DMS 273 treated with DMSO at 0.1 percent for 48 hours (cell line): ENCODE measurements at places on chromosomes 16 and 17.

- DNase-seq: no peak
Measured at GRCh38 chr16:4109250-4109736, 6.9 kb downstream of the ADCY9 start.

- no peak for DNase-seq
Measured at GRCh38 chr16:396605-397004, 394 bp upstream of the NME4 start.

- no peak for DNase-seq
Measured at GRCh38 chr17:17391668-17392370, 85.0 kb upstream of the MED9 start.

- DNase-seq: no peak
Measured at GRCh38 chr16:54285414-54286089, 1.0 kb downstream of the IRX3 start.

DNA sequence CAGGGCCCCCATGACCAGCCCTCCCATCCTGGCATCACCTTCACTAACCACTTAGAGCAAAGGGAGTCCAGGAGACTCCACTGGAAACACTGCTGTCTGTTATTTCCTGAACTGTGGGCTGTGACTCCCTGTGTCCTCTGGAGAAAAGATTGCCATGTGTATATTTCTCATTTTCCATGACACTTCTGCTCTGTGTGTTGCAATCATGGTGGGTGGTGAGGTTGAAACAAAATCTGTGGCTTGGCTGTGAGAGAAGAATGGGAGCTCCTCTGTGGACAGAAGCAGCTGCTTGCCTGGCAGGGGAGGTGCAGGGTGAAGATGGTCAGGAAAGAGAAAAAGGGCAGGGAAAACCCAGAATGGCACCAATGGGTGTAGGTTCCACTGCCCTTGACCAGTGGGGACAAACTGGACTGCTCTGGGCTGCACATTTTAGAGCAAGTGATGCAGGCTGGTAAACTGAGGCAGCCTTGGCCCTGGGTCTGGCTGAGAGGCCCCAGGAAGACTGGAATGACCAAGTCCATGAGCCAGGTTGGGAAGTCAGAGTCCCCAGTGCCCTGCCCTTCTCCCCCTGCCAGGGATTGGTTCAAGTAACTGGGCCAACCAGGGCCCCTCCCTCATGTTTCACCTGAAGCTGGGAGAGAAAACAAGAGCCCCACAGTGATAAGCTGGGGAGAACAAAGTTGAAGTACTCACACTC is 314.3 kb downstream of the C16orf95 start:
- no peak for DNase-seq

- DNase-seq: no peak
Measured at GRCh38 chr16:85836706-85837582, 37.4 kb downstream of the COX4I1 start.

GRCh38 chr16:84242839-84243238 is 3.0 kb upstream of the KCNG4 start:
- DNase-seq: no peak

DNA sequence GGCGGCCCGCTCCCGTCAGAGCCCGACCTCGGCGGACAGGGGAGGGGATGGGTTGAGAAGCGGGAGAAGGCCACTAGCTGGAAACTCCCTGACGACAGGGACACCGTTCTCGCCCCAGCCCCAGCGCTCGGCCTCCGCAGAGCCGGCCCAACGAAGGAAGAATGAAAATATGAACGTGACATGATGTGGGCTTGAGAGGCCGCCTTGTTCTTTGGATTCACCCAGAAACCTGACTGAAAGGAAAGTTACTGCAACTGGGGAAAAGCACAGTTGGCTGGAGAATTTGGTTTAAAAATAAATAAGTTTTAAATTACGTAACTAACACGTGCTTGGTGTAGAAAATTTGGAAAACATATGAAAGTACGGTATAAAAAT is 21.1 kb downstream of the NPTX1 start:
- DNase-seq: no peak

DNA sequence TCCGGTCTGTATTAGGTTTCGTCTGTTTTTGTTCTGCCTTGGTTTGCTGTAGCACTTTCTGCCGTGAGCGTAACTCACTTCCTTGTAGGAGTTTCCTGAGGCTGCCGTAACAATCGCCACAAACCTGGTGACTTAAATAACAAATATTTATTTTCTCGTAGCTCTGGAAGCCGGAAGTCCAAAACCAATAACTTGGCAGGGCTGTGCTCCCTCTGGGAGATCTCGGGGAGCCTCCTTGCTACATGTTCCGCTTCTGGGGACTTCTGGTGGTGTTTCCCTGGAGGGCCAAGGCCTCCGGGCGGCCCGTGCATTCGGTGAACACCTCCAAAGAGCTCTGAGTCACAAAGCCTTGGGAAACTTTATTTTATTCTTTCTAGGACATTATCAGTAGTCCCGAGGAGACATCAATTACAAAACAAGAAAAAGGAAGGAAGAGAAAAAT is 6.8 kb upstream of the WDR45B start:
- no peak for DNase-seq

DNA sequence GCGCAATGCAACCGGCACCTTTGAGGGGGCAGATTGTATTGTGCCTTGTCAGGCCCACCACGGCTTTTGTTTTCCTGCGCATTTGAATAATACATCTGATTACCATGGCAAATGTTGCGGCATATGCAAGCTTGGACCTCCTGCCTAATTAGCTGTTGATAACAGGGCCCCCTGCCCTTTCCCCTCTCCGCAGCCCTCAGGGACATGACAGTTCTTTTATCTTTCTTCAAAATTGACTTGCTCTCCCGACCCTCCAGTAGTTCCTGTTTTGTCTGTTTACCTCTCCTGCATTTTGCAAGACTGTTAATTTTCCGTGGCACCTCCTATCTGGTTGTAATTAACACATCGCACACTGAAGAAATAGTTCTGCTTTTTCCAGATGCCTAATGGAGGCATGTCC is 86.8 kb downstream of the RBFOX1 start:
- no peak for DNase-seq

- no peak for DNase-seq
Measured at GRCh38 chr16:10737068-10737625, 6.5 kb upstream of the NUBP1 start.

DNA sequence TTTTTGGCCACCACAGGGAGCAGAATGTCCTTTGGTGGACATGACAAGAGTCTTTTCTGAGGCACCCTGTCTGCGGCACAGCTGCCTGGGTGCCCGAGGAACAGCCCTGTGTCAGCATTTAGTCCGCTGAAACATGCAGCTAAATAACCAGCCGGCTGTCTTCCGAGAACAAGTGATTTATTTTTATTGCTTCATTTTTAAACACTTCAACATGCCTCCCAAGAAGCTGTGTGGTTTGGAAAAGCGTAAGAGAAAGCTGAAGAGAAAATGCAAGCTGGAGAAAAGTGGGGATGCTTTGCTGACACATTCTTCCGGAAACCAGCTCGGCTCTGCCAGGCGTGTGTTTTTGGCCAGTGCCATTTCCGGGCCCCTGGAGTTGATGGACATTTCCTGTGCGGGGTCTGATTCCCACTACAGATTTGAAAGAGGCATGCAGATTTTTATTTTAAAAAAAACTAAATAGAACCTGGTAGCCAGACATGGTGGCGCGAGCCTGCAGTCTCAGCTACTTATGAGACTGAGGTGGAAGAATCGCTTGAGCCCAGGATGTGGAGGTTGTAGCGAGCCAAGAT is 94.7 kb downstream of the SEC14L1 start:
- no peak for DNase-seq

DNA sequence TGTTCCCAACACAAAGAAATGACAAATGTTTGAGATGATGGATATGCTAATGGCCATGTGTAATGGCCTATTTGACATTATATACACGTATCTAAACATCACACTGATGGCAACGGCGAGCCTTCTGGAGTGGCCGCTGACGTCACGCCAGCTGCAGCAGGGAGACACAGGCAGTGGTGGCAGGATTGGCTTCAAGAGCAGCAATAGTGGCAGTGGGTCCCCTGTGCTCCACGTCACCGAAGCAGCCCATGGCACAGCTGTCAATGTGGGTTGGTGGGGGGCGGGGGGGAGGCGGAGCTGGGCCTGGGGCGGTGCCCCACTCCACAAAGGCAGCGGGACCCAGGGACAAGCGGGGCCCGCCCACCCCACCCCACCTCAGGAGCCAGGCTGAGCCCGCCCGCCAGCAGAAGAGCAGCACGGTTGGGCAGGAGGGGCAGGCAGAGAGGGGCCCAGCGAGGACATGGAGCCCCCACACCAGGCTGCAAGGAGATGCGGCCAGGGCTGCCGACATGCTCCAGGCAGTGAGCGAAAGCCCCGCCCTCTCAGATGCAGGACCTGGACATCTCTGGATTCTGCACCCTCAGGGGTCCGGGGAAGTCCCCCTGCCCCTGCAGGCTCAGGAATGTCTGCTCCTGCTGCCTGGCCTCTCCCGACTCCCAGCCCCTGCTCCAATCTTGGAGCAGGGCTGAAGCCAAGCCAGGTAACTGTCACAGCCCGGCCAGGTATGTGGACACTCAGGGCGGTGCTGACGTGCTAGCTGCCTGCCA is 64.6 kb downstream of the USP32 start:
- DNase-seq: no peak

GRCh38 chr16:53504665-53505064 is 1.7 kb upstream of the AKTIP start:
- DNase-seq: no peak

DNA sequence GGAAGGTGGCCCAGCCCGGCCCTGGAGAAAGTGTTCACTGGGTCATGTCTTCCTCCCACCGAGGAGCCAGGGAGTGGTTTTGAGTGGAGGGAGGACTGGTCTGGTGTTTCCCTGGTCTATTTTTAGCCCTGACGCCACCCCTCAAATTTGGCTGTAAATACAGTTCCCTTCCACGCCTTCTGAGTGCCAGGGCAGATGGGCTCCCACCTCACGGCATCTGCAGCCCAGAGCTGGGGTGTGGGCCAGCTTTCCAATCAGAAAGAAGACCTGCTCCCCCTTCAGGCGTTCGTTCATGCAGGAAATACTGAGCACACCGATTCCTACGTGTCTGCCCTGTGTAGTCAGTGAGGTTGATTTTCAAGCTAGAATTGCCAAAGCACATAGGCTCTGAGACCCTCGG is 53.7 kb downstream of the SNX20 start:
- DNase-seq: peak; percentile 90

DNA sequence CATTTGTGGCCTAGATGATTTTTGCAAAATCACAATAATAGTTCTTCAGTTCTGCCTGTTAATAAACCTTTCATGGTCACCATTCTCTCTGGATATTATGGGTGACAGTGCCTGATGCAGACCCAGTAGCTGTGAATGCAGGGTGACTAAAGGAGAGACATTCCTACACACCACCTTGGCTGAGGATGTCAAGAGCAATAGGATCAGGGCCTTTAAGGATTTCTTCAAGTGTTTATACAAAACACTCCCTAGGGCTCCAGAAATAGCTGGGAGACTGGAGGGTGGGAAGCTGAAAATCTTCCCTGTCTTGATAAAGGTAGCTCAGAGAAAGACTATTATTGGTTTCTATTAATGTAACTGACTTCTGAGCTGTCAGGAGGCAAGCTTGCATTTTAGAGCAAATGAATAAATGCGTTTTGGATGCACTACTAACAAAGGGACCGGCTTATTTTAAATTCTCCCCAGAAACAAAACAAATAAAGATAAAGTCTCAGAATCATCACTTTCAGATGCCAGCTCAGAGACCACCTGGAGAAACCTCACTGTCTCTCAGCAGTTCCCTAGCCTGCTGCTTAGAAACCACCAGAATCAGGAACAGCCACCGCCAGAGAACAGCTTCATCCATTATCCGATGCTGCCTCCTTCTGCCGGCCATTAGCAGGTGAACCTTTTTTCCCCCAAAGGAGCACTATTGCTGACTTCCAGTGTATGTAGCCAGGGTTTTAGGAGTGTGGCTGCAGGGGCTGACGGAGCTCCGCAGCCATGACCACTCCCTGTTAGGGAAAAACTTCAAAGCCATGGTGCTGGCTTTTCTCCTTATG is 171.4 kb upstream of the DYNLRB2 start:
- no peak for DNase-seq

GRCh38 chr17:51764387-51764971 is 394.0 kb downstream of the CA10 start:
- peak; percentile 42 for DNase-seq

GRCh38 chr16:48603647-48604376 is 6.2 kb downstream of the N4BP1 start:
- no peak for DNase-seq

GRCh38 chr16:78091419-78091818 is 8.0 kb upstream of the WWOX start:
- no peak for DNase-seq

GRCh38 chr17:39632153-39632941 is 4.6 kb upstream of the STARD3 start:
- DNase-seq: no peak

GRCh38 chr16:4936181-4936990 is 562 bp downstream of the PPL start:
- DNase-seq: no peak

- DNase-seq: peak; percentile 39
Measured at GRCh38 chr17:39225959-39226683, 376 bp upstream of the STAC2 start.

DNA sequence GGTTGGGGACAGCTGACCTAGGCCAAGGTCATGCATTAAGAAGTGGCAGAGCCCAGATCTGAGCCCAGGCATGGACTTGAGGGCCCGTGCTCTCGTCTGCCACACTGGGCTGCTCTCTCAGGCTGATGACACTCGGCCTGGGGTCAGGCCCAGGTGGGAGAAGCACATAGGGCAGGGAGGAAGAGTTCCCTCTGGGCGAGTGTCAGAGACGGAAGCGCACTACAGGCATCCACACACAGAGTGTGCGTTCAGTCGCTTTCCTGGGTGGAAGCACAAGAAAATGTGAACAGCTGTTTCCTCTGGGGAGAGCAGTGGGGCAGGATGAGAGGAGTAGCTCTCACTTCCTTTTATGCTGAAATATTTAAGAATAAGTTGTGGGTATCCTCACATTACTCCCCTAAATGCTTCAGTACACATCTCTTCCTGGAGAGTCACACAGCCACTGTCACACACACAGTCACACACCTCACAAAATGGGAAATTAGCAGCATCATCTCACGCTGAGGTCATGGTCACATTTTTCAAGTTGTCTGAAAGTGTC is 59.7 kb downstream of the B9D1 start:
- DNase-seq: no peak

DNA sequence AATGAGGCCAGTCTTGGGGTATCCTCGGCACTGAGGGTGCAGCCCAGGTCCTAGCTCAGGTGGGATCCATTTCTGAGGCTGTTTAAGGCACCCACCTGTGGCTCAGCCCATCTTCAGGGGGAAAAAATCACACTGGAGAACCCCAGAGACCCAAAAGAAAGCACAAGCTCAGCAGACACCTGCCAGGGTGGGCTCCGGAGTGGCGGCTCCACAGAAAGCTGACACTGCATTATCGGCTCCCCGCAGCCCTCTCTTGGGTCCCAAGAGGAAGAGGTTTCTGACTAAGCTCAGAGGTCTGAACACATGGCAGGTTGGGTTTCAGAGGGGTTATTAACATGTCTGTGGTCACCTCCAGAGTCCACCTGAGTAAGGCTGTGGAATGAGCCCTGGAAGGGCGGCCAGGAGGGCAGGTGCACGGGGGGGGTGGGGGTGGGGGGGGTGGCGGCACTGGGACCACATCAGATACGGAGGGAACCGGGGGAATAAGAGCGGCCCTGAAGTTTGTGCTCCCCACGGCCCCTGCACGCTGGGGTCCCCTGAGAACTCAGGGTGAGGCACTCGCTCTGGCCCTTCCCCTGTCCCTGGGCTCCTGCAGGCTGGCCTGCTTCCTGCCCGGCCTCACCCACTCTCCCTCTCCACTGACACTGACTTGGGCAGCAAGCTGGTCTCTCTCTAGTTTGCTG is 79.5 kb downstream of the TIMM22 start:
- no peak for DNase-seq
